ENCODE measurements at places on chromosomes 2 and 18.

DNA sequence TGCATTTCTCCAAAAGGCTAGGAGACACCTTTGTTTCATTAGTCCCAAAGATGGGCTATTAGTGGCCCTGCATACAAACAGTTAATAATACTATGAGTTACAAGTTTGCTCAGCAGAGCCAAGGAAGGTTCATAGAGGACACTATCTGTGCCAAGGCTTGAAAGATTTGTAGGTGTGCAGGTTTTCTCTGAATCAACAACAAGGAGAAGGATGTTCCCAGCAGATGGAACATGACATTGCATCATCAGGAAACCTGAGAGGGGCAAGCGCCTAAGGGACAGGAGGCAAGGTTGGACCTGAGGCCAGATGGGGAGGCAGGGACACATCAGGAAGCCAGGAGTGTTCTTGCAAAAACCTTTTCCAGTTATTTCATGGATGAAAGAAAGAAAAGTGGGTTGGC, 35.4 kb upstream of the STK17B start:
- no peak for DNase-seq

DNA sequence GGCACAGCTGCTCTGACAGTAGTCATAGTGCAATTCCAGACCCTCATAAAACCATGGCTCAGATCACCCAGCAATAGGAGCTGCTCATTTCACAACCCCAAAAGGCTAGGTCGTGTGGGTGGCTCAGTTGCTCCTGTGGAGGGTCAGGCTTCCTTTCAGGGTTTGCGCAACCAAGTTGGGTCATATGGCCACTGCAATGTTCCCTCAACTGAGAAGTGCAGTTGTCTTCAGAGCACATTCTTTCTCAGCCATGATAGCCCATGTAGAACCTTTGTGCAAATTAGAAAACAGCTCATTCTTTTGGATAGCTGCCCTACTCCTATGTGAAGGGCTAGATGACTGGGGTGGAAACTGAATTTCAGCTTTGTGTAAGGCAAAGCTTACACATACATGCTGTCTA, 3.2 kb downstream of the SERPINB13 start:
- DNase-seq = peak; percentile 91

DNA sequence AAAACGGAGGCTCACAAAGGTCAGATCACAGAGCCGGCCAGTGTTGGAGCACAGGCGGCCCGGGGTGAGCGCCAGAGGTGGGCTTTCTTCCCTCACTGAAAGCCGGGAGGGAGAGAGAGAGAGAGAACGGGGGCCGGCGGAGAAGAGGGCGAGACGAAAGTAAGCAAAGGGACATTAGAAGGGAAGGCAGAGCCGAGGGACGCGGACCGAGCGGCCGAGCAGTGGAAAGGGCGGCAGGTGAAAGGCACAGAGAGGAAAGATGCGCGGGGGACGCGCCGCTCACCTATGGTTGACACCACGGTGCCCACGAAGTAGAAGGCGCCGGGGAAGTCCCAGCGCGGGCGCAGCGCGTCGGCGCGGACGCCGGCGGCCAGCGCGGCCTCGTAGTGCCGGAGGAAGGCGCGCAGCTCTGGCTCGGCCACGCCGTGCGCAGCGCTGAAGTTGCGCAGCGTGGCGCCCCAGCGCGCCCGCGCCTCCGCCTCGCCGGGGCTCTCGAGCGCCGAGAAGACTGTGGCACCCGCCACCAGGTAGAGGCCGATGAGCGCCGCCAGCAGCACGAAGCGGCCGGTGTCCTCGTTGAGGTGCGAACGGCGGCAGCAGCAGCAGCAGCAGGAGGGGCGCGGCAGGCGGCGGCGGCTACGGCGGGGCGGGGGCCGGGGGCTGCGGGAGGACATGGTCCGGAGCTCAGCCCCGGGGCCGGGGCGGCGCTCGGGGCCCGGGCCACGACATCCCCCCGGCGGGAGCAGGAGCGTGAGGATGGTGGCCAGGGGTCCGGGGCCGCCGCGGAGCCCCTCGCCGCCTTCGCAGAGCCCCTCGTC, 166.9 kb downstream of the MSH2 start:
- no peak for DNase-seq

GRCh38 chr18:33761363-33761762, 183.3 kb downstream of the ASXL3 start:
- DNase-seq = no peak

GRCh38 chr2:105820691-105821090, 76.0 kb downstream of the NCK2 start:
- DNase-seq = no peak

DNA sequence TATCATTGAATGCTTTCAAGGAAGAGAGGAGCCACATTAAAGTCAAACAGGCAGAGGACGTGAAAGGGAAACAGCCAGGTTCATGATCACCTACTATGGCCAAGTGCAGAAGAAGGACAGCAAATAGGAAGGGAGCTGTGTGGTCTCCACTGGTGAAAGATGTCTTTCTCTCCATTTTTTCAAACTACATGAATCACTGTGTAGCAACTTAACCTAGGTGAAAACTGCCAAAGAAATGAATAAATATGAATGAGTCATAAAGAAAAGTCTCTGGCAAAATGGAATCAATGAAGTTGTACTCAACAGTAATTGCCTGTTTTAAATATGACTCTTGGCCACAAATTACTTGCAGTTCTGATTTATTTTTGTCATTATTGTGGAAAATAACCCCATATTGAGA, 452.6 kb upstream of the PKDCC start:
- DNase-seq = no peak

DNA sequence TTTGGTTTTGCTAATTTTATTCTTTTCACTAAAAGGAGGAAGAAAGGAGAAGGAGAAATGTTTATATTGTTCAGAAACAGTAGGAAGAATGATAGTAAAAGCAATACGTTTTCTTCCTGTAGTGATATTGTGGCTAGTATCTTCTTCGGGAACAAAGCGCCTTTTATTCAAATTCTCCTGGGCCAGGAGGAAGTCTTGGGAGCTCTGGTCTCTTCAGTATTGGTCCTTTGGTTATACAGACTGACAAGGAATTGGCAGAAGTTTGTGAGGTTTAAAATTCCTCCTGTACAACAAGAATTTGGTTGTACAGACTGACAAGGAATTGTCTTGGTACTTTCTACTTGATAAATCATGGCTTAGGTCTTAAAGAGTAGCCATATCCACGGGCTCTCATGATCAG, 9.9 kb downstream of the GIGYF2 start:
- no peak for DNase-seq

DNA sequence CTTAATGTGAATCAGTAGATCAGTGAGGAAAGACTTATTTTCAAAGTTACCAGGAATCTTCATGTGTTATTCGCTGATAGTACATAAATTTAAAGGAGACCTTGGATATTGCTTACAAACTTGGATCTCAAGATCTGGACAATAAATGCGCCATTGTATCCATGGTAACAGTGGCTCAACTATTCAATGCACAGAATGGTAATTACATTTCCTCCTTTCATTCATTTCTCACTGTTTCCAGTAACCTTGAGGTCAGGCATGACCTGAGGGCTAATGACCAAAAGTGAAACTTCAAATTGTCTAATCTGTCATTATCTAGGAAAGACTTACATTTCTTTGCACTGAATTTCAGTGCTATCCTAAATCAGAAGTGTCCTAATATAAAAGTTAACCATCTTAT, 8.1 kb downstream of the LRP2 start:
- no peak for DNase-seq

DNA sequence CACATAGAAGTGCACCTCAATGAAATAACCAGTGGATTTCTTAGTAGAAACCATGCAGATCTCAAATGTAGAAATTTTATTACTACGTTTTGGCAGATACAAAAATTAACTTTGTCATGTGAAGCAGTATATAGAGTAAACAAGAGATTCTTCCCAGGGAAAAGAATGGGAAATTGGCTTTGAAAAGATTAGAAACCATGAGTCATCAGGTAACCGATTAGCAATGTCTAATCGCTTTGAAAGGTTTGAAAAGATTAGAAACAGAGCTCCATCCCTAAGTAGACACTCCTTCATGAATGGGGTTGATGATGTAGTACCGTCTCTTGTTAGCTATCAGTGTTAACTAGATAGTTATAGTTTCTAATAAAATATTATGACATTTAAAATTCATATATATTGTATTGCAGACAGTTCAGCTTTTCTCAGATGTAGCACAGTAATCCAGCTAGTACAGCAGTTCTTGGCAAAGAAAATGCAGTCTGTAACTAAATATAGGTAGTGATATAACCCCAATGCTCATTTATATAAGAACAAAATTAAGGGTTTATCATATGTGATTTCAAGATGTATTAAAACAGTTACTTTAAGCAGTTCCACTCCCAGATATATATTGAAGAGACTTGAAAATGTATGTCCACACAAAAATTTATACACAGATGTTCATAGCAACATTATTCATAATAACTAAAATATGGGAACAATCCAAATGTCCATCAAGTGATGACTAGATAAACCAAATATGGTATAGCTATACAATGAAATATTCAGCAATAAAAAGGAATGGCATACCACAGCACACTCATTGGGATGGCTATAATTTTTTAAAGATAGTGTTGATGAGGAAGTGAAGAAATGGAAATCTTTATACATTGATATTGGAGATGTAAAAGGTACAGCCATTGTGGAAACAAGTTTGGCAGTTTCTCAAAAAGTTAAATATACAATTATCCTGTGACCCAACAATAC, 113.9 kb downstream of the PTPN4 start:
- DNase-seq = no peak

GRCh38 chr2:68936889-68937288, 15.8 kb downstream of the GKN2 start:
- no peak for DNase-seq

DNA sequence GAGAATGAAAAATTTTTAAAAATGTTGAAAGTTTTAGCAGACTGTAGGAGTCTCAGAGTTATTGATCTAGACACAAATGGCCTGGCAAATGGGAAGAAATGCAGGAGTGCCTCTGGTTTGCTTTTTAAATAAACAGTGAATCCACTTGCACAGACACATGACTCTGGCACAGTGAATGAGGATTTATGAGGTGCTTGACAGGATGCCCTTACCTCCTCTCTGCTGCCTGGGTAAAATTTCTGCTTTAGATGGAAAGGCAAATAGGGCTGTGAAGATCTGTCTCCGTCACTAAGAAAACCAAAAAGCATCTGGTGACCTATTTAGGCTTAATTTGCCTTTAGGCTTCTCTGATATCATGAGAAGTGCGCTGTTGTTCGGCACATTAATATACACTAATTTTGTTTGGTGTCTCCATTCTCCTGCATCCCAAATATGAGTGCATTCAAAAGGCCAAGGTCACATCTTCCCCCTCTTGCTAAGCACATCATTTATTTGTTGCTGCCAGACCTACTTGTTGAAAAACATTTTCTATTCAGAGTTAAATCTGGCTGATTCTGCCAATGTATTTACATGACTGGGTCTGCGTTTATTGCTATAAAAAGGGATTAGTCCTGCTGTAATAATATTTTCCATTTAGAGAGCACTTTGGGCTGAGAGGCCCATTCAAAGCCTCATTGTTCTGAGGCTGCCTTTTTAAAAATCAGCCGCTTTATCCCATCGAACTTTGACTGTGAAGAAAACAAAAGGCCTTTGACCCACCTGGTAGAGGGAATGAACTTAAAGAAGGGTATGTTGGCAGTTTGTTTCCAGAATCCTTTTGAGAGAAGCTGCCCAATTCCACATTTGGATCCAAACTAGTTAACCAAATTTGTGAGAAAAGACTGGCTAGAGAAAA, 94.9 kb downstream of the RNF152 start:
- no peak for DNase-seq

GRCh38 chr18:57941841-57942489, 102.1 kb upstream of the NEDD4L start:
- no peak for DNase-seq

DNA sequence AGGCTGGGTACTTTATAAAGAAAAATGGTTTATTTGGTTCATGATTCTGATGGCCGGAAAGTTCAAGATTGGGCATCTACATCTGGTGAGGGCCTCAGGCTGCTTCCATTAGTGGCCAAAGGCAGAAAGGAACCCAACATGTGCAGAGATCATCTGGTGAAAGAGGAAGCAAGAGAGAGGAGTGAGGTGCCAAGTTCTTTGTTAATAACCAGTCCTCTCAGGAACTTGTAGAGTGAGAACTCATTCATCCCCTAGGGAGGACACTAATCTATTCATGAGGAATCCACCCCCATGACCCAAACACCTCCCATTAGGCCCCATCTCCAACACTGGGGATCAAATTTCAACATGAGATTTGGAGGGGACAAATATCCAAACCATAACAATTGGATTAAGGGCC, 17.8 kb upstream of the SERPINE2 start:
- DNase-seq = no peak

GRCh38 chr2:209577376-209578357, 153.8 kb downstream of the MAP2 start:
- DNase-seq = peak; percentile 61

DNA sequence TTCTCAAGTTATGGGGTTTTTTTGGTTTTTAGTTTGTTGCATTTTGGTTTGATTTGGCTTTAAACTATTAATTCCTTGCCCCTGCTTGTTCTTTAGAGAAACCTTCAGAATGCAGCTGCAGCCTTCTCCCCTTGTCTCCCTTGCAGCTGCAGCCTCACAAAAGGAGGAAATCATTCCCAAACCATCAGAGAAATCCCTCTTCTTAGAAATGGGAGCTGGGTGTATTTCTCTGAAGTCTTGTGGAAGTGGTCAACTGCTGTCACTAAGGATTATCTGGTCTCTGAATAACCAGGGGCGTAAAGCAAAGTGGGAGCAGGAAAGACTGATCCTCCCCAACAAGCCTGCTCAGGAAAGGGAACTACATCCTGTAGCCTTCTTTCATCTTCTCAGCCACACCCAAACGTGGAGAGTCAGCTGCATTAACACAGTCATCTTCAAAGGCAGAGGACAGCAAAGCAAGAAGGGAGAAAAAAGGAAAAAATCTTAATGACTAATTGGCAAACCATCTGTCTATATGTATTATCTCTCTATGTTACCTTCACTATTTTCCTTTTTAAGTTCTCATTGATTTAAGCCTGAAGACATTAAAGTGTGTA, 1834.1 kb upstream of the PIK3C3 start:
- no peak for DNase-seq

GRCh38 chr18:68035774-68036522, 519.4 kb upstream of the DSEL start:
- no peak for DNase-seq

- DNase-seq = peak; percentile 49
Measured at GRCh38 chr2:1550658-1551316, 137.5 kb downstream of the TPO start.

- peak; percentile 56 for DNase-seq
Measured at GRCh38 chr2:9310798-9311197, 104.2 kb downstream of the ASAP2 start.

Data from inflammatory macrophage treated with lipopolysaccharide for 1 hour (primary cell).